Smooth muscle cell of the brain vasculature (primary cell): ENCODE measurements at places on chromosomes 11 and 22.

- no peak for DNase-seq
These were observed 46.2 kb downstream of the P4HA3 start for GRCh38 chr11:74265256-74265655.

DNA sequence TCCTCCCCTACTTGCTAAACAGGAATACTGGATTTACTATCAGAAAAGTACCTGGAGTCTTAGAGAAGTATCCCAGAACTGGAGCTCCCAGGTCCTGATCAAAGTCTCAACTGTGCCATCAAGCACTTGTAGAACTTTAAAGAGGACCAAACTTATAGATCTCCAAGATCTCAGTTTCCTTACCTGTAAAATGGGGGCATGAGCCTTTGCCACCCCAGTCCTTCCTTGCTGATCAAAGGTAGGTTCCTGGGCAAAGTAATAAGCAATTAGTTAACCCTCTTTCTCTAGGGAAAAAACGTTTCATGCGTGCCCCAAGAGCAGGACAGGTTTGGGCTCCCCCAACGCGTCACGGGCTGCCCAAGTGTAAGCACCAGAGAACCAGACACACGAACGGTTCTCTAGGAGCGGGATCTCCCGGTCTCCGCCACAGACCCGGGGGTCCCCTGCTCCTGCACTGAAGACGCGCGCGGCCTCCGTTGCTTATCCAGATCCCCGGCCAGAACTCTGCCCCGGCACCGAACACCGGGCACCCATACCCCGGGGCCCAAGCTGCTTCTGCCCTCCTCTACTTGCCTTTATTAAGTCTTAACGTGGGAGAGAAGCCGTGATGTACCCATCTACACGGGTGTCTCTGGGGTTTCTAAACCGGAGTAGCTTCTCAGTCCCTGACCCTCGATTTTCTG, 505 bp downstream of the ZNF214 start:
- no peak for DNase-seq

GRCh38 chr22:33853200-33854097, 66.8 kb downstream of the LARGE1 start:
- DNase-seq: peak; percentile 63

GRCh38 chr22:50264104-50264745, 2.7 kb upstream of the MAPK12 start:
- no peak for DNase-seq

GRCh38 chr11:132901638-132902471, 630.4 kb downstream of the OPCML start:
- no peak for DNase-seq

GRCh38 chr11:76910620-76911414, 50.1 kb downstream of the ACER3 start:
- no peak for DNase-seq

- no peak for DNase-seq
These were observed 15.1 kb upstream of the CAPRIN1 start for GRCh38 chr11:34036456-34036855.

- no peak for DNase-seq
These were observed 18.8 kb upstream of the INCENP start for GRCh38 chr11:62104816-62105653.

DNA sequence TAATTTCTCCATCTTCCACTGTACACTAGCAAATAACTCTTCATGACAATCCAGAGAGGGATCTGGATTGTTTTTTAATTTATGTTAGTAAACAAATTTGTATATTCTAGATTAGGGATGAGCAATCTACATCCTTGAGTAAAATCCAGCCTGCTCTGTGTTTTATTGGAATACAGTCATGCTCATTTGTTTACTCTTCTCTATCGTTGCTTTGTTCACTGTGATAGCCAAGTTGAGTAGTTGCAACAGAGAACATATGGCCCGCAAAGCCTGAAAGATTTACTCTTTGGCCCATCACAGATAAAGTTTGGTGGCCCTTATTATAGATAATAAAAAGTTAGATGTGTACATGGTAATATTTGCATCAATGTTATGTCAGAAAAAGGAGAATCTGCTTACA, 6.2 kb upstream of the BLID start:
- no peak for DNase-seq

- DNase-seq: no peak
These were observed 311.4 kb downstream of the DYNC2H1 start for GRCh38 chr11:103420593-103420992.

GRCh38 chr22:20869234-20869633, 10.4 kb downstream of the SNAP29 start:
- no peak for DNase-seq

- DNase-seq: no peak
These were observed 16.2 kb downstream of the CREB3L1 start for GRCh38 chr11:46293641-46294103.

GRCh38 chr22:49218142-49218541, 609.5 kb downstream of the BRD1 start:
- DNase-seq: no peak

DNA sequence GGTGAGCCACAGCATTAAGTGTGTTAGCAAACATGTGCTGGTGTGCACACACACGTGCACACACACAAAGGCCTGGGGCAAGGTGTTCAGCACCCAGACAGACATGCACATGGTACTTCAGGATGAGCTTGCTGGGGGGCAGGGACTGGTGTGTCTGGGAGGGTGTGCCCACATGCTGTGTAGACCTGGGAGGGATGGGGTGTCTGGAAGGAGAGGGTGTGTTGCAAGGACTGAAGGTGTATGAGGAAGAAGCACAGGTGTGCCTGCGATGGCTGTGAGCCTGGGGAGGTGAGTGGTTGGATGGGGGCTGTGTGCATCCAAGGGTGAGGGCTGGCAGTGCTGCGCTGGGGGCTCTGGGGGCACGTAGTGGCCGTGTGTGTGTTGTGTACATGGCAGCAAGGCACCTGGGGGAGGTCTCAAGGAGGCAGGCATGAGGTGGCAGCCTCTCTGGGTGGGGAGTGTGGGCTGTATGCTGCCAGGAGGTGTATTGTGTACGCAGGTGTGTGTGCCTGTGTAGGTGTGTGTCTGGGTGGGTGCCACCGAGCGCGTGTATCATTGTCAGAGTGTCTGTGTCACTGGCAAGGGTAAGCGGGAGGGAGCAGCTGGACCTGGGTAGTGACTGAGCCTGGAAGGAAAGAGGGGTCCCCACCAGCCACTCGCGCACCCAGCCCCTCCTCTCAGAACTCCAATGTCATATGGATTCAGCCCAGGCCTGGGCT, 2.2 kb downstream of the NRXN2 start:
- no peak for DNase-seq

GRCh38 chr11:131111775-131112174, 195.5 kb upstream of the SNX19 start:
- no peak for DNase-seq

DNA sequence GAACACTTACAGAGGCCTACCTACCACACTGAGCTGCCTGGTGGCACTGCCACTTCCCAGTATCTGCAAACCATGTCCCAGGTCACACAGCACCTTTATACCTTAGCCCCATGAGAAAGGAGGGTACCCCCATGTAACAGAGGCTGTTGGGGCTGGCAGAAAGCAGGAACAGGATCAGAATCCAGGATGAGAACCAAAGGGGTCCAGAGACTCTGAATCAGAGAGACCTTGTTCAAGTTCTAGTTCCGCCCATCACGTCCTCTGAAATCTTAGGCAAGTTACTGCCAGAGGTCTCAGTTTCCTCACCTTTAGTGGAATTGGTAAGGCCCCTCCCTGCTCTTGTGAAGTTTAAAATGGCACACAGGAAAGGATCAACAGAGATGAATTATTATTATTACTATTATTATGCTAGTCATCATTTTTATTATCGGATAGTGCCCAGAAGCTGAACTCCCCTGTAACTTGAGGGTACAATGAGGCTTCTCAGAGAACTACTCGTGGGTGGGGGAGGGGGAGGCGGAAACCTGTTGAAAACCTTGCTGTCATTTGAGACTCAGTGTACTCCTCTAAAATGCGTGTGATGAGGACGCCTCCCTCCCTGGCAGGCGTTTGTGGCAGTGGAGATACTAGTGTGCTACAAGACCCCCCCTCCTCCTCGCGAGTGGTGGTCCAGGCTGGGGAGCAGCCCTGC, 9.3 kb downstream of the SELENOM start:
- no peak for DNase-seq

- no peak for DNase-seq
These were observed 904.5 kb upstream of the API5 start for GRCh38 chr11:42407341-42407740.

- no peak for DNase-seq
These were observed 8.1 kb downstream of the RASD2 start for GRCh38 chr22:35548722-35549112.

DNA sequence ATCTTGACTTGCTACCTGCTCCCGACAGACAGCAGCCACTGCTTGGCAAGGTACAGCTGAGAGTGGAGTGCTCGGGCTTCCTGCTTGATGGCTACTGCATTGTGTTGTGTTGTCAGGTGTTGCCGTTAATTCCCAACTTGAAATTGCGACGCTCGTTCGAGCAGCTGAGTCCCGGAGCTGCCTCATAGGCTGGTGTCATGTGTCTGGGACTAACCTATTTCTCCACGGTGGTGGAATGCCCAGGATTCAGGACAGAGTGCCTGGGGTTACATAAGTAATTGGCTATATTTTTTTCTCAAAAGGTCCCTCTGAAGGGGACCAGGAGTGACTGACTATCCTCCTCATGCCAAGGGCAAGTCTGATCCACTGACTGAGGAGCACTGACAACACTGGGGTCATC, 18.5 kb downstream of the COMMD9 start:
- no peak for DNase-seq

- no peak for DNase-seq
These were observed 636.8 kb upstream of the CCDC179 start for GRCh38 chr11:23497040-23497439.

- DNase-seq: peak; percentile 45
These were observed 69.4 kb downstream of the OSBP2 start for GRCh38 chr22:30763815-30764673.

- DNase-seq: peak; percentile 77
These were observed 18.9 kb downstream of the AP1B1 start for GRCh38 chr22:29369460-29369859.

DNA sequence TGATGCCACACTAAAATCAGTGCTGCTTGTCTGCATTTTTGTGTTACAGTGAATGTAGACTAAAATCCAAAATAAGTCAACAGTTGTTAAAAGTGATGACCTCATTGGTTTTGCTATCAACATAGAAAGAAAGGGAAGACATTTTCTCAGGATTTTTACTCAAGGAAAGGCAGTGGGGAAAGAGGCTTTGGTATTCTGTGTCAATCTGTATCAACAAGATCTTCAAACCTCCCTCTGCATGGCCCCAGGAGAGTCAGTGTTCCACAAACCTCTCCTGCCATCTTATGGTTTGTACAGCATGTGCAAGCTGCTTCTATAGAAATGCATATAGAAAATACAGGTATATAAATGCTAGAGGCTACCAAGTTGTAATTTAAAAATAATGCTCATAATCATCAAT, 13.8 kb upstream of the OR51M1 start:
- peak; percentile 28 for DNase-seq

DNA sequence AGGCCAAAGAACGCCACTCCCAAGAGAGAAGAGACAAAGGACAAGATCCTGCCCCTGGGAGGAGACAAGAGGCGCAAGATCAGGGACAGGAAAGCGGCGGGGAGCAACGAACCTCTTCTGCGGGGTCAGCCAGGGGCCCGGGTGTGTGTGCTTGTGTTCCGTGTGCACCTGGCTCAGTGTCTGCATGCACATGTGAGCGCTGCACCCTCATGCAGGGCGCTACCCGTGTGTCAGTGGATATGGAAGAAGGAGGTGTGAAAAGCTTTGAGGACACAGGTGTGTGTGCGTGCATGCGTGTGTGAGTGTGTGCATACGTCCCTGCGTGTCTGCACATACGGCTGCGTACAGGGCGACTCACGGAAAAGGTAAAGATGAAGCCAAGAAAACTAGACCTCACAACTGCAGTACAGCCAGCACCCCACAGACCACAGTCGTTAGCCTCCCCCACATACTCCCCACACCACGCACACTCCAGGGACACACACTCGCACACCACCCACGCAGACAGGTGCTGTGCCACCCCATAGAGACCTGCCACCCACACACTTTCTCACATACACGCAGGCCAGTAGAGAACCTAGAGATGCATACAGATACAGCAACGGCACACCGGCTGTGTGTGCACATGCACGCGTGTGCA, 11.0 kb upstream of the IGSF9B start:
- DNase-seq: no peak

- no peak for DNase-seq
These were observed 1.6 kb downstream of the TRIM29 start for GRCh38 chr11:120136356-120136755.

- DNase-seq: no peak
These were observed 116.7 kb downstream of the MICAL3 start for GRCh38 chr22:17907748-17908051.
